ENCODE measurements at places on chromosomes 3 and 15. TPM values are rescaled to one million over a fixed set of nuclear protein-coding genes. Genes with fewer than 3 reads are reported as not detected.

PLA1A gene
- 4.1 TPM for total RNA-seq

FSIP1 gene
- not detected for total RNA-seq

- peak; percentile 53 for DNase-seq
These were observed 19.9 kb downstream of the KLF13 start for GRCh38 chr15:31346367-31347066.

DNA sequence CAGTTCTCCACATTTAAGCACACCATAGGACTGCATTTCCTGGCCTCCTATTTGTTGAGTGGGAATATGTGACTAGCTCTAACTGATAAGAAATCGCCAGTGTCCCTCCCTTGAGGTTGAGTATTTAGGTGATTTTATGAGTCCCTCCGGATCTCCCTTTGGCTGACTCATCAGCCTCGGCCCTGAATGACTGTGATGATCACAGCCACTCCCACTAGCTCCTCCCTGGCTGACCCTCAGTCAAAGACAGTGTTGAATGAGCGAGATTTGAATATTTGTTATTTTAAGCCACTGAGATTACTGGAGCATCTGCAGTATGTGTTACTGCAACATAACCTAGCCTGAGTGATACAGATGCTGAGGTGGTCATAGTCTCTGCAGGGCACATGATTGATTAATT, 515.3 kb downstream of the EPHB1 start:
- no peak for DNase-seq

DNA sequence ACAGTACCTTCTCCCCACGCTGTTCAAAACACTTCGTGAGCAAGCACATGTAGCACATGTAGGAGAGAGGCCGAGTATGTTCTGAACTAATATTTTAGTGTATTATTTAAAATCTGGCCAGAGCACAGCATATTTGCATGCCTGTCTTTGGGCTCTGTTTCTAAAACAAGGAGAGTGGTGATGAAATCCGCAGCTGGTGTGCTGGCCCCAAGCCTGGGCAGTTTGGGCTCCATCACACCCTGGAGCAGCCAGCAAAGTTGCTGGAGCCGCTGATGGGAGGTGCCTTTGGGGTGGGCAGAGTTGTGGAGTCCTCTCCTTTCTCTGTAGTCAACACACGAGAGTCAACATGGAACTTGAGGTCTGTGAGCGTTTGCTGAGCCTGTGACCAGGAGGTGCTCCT, 116.6 kb downstream of the SLCO3A1 start:
- DNase-seq: no peak

Measured in Peyer's patch (tissue), 4 donors.